ENCODE measurements at places on chromosomes 7 and 10.

DNA sequence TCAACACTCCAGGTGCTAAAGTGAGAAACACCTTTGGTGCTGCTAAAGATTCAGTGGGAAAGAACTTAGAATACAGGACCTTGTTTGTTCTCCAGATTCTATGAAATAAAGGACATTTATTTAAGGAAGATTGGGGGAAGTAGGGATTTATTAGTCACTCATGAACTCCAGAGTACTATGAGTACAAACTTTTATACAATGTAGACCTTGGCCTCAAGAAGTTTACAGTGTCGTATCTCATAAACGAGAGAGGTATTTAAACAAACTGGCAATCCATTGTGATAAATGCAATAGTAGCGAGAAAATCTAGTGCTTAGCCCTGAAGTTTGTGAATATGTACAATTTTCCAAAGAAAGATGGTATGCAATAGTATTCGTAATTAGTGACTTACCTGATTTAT lies 59.1 kb downstream of the TES start:
- DNase-seq, result no peak

- DNase-seq, result no peak
Measured at GRCh38 chr10:33094263-33095051, 136.4 kb upstream of the ITGB1 start.

GRCh38 chr10:120657371-120657770 lies 193.8 kb upstream of the WDR11 start:
- no peak for DNase-seq

- DNase-seq, result no peak
Measured at GRCh38 chr7:139664434-139664833, 113.4 kb downstream of the HIPK2 start.

GRCh38 chr7:127755521-127755920 lies 103.5 kb downstream of the SND1 start:
- no peak for DNase-seq

DNA sequence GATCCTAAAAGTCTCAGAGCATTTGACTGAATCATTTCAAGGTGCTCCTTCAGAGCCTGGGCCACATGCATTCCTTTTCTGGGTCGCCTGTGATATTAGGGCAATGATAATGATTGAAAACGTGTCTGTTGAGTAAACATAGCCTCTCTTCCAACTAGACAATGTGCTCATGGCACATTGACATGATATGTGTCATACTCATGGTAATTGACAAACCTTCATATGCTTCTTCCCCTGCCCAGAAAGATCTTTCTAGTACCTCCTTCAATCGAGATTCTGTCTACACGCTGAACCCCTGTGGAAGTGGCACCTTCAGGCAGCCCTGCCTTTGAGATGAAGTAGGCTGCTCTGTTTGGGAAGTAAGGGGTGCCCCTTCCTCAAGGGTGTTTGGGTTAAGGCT lies 98.9 kb upstream of the TCF7L2 start:
- no peak for DNase-seq

GRCh38 chr10:7756360-7756992 lies 31.3 kb downstream of the KIN start:
- peak; percentile 54 for DNase-seq

DNA sequence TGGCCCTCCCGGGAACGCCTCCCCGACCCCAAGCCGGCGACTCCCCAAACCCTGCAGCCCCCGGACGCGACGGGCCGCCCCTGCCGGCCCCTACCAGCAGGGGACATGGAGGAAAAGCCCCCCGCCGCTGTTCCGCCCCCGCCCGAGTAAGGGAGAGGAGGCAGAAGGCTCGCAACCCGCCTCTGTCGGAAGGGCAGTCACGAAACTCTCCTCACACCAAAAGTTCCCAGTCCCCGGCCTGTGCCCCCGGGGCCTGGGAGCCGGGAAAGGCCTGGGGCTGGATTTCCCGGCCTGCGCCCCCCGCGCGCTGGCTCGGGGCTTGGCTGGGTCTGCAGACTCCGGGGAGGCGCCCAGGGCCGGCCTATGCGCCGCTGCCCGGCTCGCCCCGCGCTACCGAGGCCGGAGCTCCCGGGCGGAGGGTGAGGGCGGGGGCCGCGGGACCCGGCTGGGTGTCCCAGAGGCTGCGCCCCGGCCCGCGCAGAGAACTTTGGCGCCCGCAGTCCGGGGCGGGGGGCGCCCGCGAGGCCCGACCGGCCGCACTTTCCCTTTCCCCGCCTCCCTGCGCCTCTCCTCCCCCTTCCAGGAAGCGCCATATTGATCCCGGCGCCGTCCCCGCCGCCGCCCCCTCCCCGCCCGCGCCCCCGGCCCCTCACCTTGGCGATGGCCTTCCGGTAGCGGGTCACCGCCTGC lies 728 bp downstream of the PARD3 start:
- DNase-seq, result peak; percentile 77

GRCh38 chr7:116200963-116201362 lies 9.4 kb upstream of the TES start:
- DNase-seq, result no peak

DNA sequence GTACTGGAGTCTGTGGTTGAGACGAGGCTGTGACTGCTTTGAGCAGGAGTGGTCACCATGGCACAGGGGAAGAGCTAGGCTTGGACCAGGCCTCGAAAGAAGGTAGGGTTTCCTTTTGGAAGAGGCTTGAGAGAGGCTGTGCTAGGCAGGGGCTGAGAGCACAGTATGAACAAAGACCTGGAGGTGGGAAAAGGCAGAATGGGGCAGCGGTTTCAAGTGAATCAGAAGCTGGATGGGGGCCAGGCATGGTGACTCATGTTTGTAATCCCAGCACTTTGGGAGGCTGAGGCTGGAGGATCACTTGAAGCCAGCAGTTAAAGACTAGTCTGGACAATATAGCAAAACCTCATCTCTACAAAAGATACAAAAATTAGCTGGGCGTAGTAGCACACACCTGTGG lies 65.9 kb downstream of the CLIP2 start:
- no peak for DNase-seq

- no peak for DNase-seq
Measured at GRCh38 chr10:49688261-49688846, 8.9 kb downstream of the C10orf53 start.

DNA sequence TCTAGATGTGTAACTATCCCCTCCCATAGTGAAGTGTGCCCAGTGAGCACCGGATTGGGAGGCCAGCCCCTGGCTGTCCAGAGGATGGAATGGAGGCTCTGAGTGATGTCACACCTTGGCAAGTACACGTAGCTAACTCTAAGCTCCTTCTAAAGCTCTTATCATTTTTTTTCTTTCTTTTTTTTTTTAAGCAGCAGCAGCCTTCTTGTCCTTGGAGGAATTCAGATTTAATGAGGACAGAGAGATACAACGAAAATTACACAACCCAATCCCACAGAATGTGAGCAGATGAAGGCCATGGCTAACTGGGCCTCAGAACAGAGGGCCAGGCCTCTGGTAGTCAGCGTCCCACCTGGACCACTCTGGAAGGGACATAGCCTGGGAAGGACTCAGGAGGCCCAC lies 11.3 kb downstream of the TNS3 start:
- DNase-seq, result no peak

- no peak for DNase-seq
Measured at GRCh38 chr10:16116404-16117304, 256.3 kb upstream of the MINDY3 start.

GRCh38 chr10:4279655-4280054 lies 494.6 kb upstream of the KLF6 start:
- DNase-seq, result no peak

DNA sequence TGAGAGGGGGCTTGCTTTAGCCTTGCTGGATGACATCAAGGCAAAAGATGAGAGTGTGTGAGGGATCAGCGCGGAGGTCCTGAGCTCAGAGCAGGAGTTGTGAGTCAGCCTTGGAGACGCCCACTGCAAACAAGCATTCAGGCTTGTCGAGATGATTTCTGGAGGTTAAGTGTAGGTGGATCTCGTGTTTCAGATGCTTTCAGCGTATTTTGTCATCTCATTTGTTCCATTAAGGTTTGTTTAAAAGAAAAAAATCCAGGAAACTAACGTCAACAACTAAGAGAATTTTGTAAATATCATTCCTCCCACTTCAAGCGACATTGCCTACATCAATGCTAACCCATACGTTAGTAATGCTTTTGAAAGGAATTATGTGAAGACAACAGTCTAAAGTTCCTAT lies 715.4 kb upstream of the NRP1 start:
- DNase-seq, result no peak

- no peak for DNase-seq
Measured at GRCh38 chr10:124595143-124595883, 133.7 kb downstream of the LHPP start.

- DNase-seq, result no peak
Measured at GRCh38 chr10:15169555-15170401, 1.3 kb upstream of the NMT2 start.

GRCh38 chr10:23516530-23516929 lies 77.7 kb downstream of the OTUD1 start:
- no peak for DNase-seq

DNA sequence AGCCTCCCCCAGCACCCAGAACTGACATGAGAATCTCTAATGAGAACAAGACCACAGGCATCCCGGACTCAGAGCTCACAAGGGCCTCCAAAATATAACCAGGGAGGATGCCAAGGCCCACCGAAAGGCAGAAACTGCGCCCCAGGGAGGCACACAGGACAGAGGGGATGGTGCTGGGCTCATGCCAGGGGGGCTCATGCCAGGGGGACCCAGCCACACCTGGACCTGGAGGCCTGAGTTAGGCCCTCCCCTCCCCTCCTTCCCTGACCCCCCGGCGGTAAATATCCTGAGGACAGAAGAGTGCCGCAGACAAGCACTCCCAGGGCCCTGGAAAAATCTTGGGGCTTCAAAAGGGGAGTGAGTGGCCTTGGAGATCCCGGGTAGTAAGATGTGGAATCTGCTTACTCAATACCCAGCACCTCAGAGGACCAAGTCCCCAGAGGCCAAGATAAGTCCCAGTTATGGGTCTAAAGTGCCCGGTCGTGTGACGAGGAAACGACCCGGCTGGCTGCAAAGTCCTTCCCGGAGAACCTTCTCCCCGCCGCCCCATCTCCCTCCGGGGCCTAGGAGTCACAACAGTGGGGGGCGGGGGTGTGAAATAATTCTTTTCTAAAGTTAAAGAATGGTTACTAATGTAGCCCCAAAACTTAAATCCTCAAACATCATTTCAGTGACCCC lies 11.9 kb downstream of the PDGFA start:
- DNase-seq, result peak; percentile 25
